ENCODE measurements at places on chromosomes 2 and 18.
A peak's percentile ranks its signal among the peaks of the same experiment; 100 is the strongest.

GRCh38 chr2:166671801-166672200, 177.8 kb upstream of the SCN7A start:
- DNase-seq, result no peak

- no peak for DNase-seq
Measured at GRCh38 chr2:168819050-168819715, 16.7 kb downstream of the NOSTRIN start.

DNA sequence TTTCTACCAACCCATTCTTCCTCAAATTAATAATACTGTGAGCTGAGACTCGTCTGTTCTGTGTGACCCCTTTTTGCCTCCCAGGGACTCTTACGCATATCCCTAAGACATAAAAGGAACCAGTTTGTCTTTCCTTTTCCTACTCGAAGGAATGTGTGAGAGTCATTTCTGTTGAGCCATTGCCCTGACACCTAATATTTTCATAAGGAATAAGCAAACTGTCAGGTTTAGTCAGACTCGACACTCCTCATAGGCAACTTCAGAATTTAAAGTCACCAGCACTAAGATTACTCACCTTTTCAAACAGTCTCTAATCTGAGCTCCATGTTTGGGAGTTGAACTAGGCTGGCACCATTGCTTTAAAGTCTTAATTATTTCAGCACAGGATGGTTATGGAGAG, 305.5 kb downstream of the IKZF2 start:
- no peak for DNase-seq

DNA sequence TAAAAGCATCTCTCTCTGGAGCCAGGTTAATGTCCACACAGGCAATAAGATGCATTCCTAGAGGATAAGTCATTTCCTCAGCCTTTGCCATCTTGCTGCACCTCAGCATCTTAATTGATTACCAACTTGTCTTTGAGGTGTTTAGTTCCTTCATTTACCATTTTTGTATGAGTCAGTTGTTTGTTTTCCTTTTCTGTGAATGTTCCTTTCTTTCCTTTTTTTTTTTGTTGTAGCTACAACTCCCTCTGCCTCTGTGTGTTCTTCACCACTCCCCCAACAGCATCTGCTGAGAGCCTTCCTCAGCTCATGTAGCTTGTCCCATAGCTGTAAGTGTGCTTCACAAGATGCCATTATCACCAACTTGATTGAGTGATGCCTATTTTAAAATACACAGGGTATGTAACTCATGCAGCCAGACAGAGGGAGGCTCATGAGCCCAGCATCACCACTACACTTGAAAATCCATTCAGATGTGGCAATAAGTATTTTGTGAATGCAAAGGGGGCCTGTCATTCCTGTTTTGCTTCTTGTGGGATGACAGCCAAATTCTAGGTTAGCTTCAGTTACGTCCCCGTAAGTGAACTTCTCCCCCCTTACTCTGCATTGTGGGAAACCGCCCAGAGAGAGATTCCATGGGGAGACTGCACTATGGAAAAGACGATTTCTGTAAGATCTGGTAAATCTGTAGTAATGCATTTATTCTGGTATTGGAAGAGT, 315.9 kb upstream of the ZEB2 start:
- no peak for DNase-seq

- no peak for DNase-seq
Measured at GRCh38 chr2:16726147-16726546, 60.5 kb upstream of the CYRIA start.

DNA sequence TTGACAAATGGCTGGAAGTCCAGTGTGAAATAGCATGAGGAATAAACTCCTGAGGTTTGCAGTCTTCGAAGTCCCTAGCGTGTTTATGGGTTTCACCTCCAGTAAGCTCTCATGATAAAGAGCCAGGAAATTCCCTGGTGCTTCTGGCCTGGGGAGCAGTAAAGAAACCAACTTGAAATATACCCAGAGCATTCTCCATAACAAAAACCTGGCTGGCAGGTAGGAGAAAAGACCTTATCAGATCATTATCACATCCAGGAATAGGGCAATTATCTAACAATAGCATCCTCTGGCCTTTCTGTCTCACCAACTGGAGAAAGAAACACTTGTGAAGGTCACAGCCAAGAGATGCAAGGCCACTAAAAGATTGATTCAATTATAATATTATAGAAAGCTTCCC, 513.6 kb upstream of the LRRTM4 start:
- DNase-seq, result no peak

DNA sequence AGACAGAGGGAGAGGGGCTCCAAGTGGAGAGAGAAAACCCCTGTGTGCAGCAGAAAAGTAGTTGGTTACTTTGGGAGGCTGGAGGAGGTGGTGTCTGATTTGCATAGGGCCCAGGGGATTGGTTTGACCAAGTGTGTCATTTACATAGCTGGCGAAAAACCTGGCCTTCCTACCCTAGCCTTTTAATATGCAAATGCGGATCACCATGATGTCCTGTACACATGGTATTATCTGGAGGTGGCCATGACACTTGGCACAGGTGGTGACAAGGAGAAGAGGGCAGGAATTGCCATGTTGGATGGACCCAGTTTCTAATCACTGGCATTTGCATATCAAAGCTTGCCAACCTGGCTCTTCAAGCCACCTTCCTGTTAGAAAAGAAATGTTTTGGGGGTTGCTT, 120.8 kb upstream of the CHAC2 start:
- no peak for DNase-seq

DNA sequence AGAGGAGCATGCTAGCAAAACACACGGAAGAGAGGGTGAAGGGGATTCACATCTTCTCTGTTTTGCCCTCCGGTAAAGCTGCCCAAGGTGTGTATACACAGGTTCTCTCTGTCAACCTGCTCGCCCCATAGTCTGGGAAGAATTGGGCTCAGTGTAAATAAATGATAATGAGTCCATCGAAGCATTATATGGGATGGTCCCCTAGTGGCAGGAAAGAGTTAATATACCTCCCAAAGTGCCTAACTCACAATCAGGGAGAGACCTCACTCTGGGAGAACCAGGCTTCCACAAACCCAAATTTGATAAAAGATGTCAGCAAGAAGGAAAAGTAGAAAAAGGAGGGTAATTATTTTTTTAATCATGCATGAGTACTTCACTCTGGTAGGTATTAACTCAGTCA, 262.2 kb upstream of the ZNF521 start:
- no peak for DNase-seq

GRCh38 chr2:12318427-12319057, 398.2 kb upstream of the TRIB2 start:
- no peak for DNase-seq

- no peak for DNase-seq
Measured at GRCh38 chr18:75154997-75155396, 53.9 kb downstream of the PTGR3 start.

DNA sequence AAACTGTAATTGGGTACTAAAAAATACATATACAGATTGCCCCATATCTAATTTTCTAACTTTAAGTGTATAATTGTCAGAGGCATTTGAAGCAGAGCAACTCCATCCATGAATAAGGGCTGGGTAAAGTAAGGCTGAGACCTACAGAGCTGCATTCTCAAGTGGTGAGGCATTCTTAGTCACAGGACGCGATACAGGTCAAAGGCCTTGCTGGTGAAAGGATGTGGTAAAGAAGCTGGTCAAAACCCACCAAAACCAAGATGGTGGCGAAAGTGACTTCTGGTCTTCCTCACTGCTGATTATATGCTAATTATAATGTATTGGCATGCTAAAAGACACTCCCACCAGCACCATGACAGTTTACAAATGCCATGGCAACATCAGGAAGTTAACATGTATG, 50.0 kb downstream of the SLC8A1 start:
- DNase-seq, result no peak

GRCh38 chr2:174171686-174172445, 76.5 kb downstream of the OLA1 start:
- DNase-seq, result peak; percentile 72

DNA sequence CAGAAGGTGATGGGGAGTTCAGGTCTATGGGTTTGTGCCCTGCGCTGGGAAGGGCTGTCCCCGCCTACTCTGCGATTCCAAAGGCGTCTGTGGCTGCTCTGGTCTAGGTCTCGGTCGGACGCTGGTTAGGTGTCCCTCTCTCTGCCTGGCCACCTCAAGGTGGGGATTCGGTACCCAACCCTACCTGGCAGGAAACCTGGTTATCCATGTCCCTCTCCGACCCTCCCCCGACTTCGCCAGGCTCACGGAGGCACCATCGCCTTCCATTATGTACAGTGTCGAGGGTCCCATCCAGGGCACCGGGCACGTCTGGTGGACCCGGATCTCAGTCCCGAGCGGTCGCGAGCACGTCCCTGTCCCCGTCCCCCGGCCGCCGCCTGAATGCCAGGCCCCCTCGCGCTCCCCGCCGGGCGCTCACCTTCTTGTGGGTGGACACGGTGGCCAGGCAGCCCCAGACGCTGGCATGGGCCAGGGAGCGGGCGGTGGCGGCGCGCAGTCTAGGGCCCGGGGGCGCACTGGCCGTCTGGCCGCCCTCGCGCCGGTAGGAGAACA, 628 bp downstream of the CREG2 start:
- peak; percentile 38 for DNase-seq

GRCh38 chr2:127115471-127116199, 8.7 kb upstream of the BIN1 start:
- DNase-seq, result no peak

DNA sequence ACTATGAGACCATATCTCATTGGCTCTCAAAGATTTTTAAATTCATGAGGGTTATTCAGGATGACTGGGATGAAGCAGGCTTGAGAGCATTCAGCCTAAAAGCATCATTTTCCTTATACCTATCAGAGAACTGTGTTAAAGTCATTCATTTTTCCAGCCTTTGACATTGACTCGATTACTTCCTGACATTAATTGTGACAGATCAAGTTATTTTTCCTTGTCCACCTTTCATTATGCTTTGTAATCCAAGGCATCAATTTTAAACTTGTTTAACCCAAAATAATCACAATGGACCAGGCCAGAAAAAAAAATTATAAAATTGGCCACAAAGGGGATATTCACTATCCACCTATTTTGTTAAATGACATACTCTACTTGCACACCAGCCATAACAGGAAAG, 1606.8 kb upstream of the PIK3C3 start:
- DNase-seq, result no peak

- no peak for DNase-seq
Measured at GRCh38 chr2:126707191-126707590, 51.2 kb downstream of the GYPC start.

DNA sequence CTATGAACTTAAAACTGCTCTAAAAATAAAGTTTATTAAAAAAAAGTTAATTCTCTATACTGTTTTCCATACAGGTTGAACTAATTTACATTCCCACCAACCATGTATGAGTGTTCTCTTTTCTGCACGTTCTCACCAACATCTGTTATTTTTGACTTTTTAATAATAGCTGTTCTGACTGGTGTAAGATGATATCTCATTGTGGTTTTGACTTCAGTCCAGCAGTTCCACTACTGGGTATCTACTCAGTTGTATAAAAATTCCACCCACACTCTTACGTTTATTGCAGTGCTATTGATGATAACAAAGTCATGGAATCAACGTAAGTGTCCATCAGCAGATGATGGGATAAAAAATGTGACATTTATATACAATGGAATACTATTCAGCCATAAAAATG, 33.7 kb downstream of the SPAG16 start:
- DNase-seq, result no peak

DNA sequence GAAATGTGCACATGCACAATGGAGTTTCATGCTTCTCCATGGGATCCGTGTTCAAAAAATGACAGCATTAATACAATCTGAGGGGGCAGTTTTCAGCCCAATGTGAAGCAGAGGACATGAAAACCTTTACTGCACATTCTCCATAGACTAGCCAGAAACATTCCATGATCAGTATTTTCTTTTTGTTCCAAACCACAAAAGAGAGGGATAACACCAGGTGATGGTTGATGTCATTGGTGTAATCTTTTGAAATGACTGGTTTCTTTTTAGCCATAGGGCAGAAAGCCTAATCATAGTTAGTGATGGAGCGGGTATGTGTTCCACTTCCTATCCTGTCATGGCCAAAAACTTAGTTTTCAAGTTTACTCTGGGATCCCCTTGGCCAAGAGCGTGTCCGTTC, 1.8 kb upstream of the KYNU start:
- no peak for DNase-seq

- DNase-seq, result no peak
Measured at GRCh38 chr2:242052421-242052820, 182.9 kb downstream of the RTP5 start.

GRCh38 chr18:45678850-45679249, 45.1 kb upstream of the SLC14A1 start:
- no peak for DNase-seq

GRCh38 chr2:237120916-237121315, 35.2 kb downstream of the COPS8 start:
- DNase-seq, result no peak

DNA sequence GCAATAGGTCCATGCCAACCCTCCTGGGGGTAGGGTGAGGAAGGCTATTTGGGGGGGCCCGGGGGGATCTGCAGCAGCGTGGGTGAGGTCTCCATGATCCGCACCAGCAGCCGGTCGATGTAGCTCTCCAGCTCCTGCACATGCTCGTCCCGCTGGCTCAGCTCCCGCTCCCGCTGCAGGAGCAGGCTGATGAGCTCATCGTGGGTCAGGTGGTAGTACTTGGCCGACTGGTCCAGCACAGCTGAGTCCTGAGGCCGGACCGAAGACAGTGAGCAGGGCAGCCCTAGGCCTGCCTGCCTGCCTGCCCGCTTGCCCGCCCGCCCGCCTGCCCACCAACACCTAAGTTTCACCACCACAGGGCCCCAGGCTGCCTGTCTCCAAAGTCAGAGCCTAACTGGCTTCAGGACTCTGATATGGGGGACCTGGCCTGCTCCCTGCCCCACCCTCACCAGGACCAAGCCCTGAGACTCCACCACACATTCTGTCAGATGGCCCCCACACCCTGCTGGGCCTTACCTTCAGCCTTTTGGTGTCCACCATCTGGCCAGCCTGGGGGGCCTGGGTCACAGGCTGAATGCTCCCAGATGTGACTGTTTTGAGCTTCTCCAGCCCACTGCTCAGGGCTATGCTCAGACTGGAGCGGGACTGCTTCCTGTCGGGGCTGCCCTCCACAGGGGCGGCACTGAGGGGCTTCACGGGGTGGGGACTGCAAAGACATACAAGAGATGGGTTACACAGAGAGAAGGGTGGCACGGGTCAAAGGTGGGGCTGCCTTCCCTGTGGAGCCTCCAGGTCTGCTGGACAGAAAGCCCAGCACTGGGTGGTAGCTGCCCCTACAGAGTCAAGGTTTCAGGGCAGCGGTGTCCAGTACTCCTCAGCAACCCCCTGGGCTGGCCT, 4.2 kb upstream of the SFXN5 start:
- peak; percentile 89 for DNase-seq

DNA sequence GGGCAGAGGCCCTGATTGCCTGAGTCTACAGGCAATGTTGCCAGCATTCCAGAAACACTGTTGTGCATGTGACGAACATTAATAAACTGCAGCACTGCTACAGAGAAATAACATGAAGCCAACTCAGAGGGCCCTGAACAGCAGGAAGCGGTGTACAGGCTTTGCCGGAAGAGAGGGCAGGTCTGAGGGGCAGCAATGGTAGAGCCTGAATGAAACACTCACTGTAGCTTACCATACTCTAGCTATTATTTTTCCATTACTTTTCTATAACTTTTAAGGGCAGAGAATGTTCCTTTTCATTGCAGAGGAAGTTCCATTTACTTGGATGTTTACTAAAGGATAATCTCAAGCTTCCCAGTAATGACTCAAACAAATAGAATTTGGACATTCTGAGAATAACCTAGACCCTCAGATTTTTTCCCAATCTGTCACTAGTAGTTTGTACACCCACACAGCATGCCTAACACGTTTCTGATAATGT, 150.4 kb downstream of the MTX2 start:
- DNase-seq, result no peak

All from posterior cingulate gyrus (tissue), 11 donors.